ENCODE measurements at places on chromosomes 1 and 21.

- no peak for DNase-seq
Measured at GRCh38 chr1:180131510-180131909, 23.2 kb upstream of the QSOX1 start.

DNA sequence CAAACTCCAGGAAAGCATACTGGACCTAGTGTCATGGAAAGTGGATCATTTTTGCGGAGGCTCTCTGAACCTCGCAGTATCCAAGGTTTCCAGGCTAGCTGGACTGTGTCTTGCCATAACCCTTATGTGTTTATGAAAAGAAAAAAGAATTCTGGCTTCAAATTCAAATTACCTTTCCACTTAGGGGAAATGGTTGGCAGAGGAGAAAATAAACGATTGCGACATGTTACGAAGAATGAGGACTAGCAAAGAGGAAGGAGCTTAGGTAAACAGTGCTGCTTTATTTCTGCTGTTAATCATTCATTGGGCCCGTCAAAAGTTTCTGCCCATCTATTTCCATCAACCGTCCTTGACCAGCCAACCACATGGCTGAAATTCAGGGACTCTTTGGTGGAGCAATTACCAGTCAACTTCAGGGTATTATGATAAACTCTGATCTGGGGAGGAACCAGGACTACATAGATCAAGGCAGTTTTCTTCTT lies at the start of gene C4BPA:
Gene C4BPA, plus strand, starts transcription at position 342 of the 482 bp plus-strand sequence. CDS start 8,793 bp downstream, outside the sequence.
- no peak for DNase-seq

DNA sequence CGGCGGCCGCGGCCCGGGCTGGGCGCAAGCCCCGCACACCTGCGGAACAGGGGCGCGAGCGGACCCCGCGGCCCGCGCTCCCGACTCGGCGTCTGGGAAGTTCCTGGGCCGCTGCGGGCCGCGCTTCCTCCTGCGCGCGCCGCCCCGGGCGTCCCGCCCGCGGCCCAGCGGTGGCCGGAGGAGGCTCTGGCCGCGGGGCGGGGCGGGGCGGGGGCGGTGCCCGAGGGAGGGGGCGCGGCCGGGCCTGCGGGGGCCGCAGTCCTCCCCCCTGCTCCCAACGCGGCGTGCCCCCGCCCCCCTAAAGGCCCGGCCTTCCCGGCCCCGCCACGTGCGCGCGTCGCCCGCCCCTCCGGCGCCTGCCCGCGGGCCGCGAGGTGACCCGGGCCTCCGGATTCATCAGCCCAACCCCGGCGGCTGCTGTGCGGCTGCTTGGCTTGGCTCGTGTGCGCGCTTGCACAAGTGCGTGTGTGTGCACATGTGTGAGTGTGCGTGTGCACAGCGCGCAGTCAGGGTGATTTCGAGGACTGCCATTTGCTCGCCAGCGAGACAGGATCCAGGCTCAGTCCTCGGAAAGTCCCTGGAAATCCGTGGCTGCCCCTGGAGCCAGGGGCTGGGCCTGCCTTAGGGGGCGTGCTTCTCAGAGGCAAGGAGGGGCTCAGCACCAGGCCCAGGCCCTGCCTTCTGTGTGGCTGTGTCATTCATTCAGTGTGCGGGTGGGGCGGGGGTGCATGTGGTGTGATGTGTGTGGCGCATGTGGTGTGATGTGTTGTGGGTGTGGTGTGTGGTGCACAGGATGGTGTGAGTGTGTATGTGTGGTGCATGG lies at the start of gene C2CD2:
Gene C2CD2, minus strand, starts transcription at position 188 of the 823 bp plus-strand sequence. CDS start 370 bp downstream, outside the sequence.
- no peak for DNase-seq

DNA sequence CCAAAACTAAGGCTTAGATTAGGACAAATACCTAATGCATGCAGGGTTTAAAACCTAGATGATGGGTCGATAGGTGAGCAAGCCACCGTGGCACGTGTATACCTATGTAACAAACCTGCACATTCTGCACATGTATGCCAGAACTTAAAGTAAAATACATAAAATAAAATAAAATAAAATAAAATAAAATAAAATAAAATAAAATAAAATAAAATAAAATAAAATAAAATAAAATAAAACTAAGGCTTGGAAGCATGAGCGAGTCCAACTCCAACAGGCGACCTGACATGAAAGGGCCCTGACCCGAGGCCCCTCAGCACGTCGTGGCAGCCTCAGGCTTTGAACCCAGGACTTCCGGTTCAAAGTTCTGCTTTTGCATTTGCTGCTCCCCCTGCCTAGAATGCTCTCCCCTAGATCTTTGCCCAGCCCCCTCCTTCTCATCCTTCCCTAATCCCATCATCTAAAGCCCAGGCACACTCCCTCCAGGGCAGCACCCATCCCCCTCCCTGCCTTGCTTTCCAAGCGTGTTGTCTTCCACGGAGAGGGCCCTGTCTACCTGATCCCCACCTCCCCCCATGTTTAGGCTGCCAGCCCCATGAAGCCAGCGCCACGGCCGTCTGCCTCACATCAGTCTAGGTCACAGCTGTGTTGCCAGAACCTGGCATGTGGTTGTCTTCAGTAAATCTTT lies 64.3 kb downstream of the TAS1R2 start:
- no peak for DNase-seq

DNA sequence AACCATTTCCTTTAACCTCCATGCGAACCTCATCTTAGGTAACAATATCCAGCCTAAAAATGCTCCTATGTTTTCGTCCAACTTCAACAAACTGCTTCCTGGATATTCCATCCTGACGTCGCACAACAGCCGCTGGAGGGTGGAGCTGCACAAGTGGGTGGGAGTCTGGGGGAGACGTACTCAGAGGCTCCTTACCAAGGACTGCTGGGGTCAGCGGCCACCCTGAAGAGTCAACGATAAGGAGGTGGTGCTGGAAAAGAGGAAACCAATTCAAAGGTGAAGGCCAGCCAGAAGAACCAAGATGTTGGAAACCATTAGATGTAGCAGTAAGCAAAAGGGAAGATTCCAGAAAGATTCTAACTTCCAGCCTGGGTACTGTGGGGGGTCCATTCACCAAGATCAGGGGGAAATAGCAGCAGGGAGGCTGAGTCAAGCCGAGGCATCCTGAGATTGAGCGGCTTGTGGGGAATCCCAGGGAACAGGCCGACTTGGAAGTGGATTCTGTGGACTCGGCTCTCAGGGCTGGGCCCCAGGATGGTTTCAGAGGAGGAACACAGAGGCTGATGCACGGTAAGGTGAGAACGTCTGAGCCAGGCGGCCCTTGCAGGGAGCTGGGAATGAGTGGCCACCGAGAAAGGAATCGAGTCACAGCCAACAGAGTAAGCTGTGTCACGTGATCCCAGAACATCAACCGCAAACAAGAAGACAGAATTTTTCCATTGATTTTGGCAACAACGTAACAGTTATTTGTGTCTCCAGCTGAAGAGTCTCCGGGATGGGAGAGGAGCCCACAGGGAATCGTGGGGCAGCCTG lies 375.7 kb downstream of the NPHP4 start:
- no peak for DNase-seq

DNA sequence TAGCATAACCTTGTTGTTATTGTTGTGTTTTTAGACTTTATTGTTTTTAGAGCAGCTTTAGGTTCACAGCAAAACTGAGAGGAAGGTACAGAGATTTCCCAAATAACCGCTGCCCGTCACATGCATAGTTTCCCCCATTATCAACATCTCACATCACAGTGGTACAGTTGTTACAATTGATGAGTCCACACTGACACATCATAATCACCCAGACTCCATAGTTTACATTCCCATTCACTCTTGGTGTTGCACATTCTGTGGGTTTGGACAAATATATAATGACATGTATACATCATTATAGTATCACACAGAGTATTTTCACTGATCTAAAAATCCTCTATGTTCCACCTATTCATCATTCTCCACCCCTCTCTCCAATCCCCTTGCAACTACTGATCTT lies 25.9 kb upstream of the TOR3A start:
- DNase-seq, result no peak

DNA sequence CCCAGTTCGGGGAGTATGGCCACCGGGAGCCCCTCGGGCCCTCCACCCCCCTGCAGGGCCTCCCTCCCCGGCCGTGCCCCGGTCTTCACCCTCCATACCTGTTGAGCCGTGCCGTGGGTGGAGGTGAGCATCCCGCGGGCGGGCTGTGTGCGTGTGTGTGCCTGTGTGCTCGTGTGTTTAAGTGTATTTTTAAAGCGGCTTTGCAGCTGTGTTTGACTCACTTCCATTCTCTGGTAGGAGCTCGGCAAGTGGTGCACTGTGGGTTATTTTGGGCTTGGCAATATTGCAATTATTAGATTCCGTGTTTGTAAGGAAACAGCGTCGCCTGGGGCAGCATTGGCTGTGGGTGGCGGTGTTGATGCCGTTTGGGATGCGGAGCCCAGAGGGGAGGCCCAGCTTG lies 20.3 kb upstream of the PLCH2 start:
- no peak for DNase-seq

DNA sequence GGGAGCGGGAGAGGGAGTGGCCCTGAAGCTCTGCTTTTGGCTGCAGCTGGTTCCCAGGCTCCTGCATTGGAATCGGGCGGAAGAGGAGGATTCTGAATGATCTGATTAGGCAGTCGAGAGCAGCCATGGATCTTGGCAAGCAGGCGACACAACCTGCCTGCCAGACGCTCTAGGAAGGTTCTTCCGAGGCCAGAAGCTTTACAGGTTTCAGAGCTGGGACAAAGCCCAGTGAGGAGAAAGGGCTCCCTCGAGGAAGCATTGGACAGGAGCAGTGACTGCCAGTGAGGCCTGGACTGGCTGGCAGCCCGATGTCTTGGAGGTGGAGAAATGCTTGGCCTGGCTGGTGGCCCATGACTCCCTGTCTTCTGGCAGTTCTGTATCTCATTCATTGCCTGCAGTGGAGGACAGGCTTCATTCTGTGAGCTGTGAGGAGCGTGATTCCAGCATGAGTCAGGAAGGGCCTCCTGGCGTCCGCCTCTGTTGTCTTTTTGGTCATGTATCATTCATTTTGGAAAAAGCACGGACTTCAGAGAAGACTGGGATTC lies 132.7 kb upstream of the IPO9 start:
- no peak for DNase-seq

DNA sequence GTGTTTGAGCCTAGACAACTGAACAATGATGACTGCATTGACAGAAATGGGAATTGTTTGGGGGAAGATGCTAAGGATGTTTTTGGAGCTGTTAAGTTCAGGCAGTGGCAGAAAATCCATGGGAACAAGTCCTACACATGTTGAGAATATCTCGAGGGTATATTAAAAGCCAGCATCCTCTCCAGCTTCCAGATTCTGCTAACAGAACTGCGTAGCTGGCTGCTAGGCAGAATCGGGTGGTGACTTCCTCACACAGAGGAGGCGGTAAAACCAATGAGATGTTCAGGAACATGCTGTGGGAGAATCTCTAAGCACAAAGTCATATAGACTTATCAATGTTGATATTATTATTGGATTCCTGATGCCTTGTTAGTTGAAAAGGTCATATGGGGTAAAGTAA lies 14.8 kb downstream of the FAM163A start:
- no peak for DNase-seq

DNA sequence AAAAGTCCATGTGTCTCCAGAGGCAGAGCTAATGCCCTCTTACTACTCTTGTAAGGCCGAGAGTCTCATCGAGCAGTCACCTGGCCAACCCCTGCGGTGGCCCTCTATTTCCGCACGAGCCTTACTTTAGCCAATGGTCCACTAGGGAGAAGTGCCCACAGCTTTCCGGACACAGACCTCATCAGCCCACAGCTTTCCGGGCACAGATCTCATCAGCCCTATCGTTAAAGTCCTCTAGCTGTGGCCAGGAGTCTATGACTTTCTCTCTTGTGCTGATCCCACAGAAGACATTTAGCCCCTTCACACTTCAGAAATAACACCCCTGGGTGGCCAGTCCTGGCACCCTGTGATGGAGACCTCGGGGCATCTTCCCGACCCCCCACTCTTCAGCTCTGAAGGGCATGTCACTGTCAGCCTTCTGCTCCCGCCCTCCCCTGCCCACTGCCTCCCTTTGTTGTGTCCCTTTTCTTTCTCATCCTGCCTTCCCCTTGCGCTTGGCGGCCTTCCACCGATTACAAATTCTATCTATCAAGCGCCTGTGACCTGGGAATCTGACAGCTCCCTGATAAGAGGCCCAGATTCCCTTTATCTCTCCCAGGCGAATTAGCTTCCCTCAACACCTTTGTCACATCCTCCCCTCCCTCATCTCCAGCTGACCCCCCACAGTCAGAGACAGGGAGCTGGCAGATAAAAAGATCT lies 161.0 kb downstream of the PLXNA2 start:
- DNase-seq, result no peak

GRCh38 chr21:25329227-25329825 lies 278.0 kb downstream of the MRPL39 start:
- DNase-seq, result no peak

DNA sequence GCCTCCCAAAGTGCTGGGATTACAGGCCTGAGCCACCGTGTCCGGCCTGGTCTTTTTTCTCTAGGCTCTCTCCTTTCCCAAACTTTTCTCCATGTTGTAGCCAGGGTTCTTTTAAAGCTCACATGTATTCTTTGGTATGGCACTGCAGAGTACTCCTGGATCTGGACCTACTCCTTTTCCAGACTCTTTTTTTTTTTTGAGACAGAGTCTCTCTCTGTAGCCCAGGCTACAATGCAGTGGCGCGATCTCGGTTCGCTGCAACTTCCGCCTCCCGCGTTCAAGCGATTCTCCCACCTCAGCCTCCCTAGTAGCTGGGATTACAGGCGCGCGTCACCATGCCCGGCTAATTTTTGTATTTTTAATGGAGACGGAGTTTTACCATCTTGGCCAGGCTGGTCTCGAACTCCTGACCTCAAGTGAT lies 602 bp upstream of the MED18 start:
- DNase-seq, result no peak

DNA sequence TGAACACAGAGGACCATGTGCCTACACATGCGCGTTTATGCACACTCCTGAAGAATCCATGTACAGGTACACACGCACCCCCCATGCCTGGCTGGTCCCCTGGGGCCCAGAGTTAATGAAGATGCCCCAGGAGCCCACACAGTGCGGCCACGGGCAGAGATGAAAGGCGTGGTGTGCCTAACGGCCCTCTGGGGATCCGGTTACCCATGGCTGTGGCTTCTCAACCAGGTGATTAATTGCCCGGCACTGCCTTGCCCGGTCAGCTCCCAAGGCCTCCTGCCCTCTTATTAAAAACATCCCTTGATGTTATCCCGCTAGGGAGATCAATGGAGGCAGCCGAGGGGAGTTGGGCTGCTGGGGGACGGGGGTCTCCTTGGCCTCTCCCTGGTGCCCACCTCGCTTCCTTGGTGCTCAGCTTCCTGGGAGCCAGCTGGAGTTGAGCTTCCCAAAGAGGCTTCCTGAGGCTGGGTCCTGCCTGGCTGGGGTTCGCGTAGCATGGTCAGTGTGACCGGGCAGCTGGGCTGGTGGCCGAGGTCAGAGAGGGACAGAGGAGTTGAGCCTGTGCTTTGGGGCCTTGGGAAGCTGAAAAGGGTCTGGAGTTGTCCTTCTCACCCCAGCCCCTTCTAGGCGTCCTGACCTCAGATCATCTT lies 75.0 kb upstream of the WNT4 start:
- DNase-seq, result no peak

- DNase-seq, result no peak
Measured at GRCh38 chr1:180488661-180489060, 13.7 kb downstream of the ACBD6 start.

DNA sequence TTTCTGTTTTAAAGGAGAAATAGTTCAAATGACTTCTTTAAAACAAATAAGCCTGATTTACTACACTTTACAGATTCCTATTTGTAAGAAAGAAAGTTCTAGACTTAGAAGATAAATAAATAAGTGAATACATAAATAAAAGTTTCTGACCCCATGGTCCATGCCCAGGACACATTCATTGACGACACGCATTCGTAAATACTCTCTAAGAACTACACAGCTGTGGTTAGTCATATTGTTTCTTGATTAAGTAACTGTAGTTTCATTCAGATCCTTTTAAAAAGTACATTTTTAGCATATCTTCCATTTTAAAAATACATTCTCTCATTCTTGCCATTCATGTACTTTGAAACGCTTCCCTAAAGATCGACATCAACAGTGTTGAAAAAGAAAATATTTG lies 497.4 kb downstream of the SETD4 start:
- DNase-seq, result no peak

- DNase-seq, result no peak
Measured at GRCh38 chr1:44723496-44724295, 7.3 kb downstream of the RNU5D-1 start.

Measured in NCI-H1105 (cell line).